Astrocyte of the spinal cord (primary cell): ENCODE measurements at places on chromosomes 2 and 18.
A peak's percentile ranks its signal among the peaks of the same experiment; 100 is the strongest.

DNA sequence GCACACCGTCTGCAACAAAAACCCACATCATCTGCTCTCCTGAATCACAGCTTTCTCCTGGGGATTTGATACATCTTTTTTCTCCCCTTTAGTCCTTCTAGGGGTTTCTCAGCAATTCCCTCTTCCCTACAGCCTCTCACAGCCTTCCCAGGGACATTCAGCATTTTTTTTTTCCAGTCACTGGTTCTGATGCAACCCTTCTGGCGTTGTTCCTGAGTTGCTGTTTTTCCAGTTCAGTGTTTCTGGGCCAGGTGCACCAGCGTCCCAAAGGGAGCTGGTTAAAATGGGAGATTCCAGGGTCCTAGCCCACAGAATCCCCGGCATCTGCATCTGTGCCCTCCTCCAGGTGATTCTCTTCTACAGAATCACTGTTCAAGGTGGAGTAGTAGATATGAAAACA, 36.1 kb downstream of the ADCY3 start:
- no peak for DNase-seq

- no peak for DNase-seq
Observed at GRCh38 chr2:178886006-178886405, 78.8 kb upstream of the TTN start.

GRCh38 chr2:216365518-216365917, 6.8 kb downstream of the MARCHF4 start:
- DNase-seq = no peak

DNA sequence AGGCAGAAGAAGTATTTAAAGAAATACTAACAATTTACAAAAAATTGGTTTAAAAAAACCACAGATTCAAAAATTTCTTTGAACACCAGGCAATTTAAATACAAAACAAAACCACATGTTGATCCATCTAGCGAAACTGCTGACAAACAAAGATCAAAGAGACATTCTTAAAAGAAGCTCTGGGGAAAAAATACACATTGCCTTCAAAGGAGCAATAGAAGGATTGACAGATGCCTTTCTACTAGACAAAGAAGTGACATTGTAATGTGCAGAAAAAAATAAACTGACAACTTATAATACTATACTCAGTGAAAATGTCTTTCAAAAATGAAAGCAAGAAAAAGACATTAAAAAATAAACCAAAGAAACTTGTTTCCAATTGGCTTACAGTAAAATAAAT, 12.6 kb upstream of the EIF2AK3 start:
- no peak for DNase-seq

DNA sequence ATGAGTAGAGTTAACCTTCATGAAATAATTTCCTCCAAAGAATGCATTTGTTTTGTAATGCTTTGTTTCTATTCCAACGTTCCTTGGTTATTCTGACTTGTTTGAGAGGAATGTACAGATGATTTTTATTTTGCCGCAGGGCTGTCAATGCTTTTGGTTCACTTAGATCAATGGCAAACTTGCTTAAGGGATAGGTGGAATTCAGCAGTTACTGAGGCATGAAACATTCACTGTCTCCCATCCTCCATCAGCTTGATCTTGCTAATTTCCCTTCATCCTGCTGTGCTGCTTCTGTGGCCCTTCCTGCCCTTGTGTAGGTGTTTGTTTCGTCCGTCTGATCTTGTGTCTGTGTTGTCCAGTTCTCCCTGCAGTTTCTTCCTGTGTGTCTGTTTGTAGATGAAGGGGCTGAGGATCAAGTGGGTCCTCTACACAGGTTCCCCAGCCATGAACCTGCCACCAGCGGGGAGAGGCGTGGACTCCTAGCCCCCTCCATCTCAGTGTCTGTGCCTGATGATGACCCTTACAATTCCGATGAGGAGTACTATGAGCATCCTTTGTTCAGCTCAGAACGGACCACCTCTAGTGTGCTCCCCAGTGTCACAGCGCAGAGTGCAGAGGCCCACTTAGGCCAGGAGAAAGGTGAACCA, 84.2 kb upstream of the UNC80 start:
- no peak for DNase-seq

GRCh38 chr2:238693337-238694093, 154.4 kb upstream of the TWIST2 start:
- no peak for DNase-seq

GRCh38 chr18:63753676-63754075, 21.5 kb upstream of the SERPINB7 start:
- DNase-seq = no peak

GRCh38 chr18:72470391-72470790, 73.8 kb downstream of the CBLN2 start:
- peak; percentile 33 for DNase-seq

- DNase-seq = peak; percentile 64
Observed at GRCh38 chr18:9835825-9836224, 49.9 kb upstream of the TXNDC2 start.

- DNase-seq = no peak
Observed at GRCh38 chr18:67924656-67925055, 408.1 kb upstream of the DSEL start.

- DNase-seq = no peak
Observed at GRCh38 chr18:8822643-8823042, 117.3 kb downstream of the MTCL1 start.

GRCh38 chr2:114499101-114499500, 56.7 kb downstream of the DPP10 start:
- DNase-seq = no peak

GRCh38 chr2:64019083-64019974, at the start of gene VPS54:
VPS54 (minus strand) TSS chr2:64019428; CDS start chr2:63983999, 35,429 bp downstream.
- DNase-seq = peak; percentile 58

DNA sequence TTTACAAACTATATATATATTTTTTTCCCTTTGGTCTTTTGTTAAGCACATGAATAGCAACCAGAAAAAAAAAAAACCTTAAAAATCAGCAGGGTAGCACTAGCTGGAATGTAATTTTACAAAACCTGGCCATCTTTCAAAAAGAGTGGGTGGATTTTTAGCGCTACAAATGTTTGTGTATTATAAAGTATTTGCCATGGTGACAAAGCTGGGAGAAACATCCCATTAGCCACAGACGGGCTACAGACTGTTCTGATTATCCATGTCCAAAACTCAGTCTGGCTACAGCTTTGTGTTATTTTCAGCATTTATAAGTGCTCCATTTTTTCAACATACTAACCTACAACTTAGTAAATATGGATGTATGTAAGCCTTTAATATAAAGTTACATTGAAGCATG, 249.5 kb upstream of the TANK start:
- peak; percentile 89 for DNase-seq

DNA sequence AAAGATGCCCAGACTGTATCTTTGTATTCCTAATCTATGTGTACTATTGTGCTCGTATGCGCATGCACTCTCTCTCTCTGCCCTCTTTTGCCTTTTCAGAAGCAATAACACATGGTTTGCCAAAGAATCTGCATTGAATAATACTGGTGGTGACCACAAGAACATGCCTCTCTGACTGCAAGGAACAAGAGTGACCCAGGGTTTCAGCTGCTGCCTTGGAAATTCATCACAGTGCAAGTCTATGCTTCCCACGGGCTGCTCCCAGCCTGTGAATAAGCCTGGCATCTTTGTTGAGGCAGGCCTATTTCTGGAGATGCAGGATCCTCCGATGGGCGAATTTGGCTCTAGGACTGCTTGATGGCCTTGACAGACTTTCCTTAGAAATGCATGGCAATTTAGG, 689.4 kb upstream of the FANCL start:
- peak; percentile 81 for DNase-seq

DNA sequence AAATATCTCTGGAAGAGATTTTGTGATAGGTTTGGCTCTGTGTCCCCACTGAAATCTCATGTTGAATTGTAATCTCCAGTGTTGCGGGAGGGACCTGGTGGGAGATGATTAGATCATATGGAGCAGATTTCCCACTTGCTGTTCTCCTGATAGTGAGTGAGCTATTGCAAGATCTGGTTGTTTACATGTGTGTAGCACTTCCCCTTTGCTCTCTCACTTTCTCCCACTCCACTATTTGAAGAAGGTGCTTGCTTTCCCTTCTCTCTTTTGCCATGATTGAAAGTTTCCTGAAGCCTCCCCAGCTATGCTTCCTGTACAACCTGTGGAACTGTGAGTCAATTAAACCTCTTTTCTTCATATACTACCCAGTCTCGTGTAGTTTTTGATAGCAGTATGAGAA, 97.0 kb upstream of the FN1 start:
- no peak for DNase-seq

- no peak for DNase-seq
Observed at GRCh38 chr2:172564376-172564775, 8.5 kb downstream of the PDK1 start.

DNA sequence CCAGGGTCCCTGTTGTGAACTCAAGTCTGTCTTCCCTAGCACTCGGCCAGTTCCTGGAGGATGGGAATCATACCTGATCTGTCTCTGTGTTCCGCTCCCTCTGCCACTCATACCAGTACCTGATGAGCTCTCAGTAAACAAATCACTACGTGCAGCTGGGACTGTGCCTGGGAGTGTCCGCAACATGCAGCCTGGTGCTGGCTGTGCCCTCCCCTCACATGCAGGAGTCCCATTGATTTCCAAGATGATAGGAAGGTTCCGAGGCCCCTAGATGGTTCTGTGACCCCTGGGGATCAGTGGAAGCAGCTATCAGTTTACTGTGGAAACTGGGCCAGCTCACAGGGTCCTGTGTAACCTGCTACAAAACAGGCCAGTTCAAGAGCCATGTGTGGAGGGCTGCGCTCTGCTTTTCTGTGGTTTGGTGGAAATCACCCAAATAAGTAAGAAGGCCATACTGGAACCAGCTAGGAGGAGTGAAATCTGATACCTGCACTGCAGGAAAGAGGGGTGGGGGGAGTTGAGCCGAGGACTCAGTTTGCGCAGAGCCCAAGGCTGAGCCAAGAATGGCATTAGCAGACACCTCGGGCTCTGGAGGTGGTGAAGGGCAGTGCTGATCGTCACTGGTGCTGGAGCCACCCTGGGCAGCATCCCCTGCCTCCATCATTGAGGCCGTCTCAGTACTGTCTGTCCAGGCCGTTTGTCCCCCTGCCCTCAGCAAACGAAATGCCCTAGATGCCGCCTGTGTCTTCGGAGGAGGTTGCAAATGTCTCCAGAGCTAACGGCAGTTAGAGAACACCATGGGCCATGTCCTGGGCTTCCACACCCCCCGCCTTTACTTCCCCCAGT, 93.3 kb downstream of the KLHL29 start:
- DNase-seq = no peak

- peak; percentile 25 for DNase-seq
Observed at GRCh38 chr2:86622519-86623042, 1.1 kb downstream of the RNF103 start.

DNA sequence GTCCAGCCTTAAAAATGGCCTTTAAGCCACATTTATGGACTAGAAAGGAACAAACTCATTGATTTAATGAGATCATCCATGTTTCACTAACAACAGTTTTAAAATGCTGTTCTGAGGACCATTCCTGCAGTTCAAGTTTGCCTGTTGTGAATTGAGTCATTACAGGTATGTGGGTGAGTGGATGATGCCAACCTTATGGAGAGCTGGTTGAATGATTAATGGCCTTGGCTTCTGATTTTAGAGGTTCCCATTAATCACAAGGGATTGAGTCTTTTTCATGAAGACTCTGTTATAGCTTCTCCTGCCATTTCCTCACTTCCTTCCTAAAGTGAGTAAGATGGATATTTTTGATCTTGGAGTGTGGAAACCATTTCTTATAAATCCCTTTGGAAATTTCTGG, 459.8 kb upstream of the SLC14A2 start:
- DNase-seq = no peak

- DNase-seq = no peak
Observed at GRCh38 chr2:147760984-147761383, 83.8 kb upstream of the ACVR2A start.

GRCh38 chr2:230634146-230634545, 78.5 kb upstream of the CAB39 start:
- DNase-seq = no peak

GRCh38 chr2:181300600-181301291, 156.4 kb upstream of the ITGA4 start:
- DNase-seq = no peak

DNA sequence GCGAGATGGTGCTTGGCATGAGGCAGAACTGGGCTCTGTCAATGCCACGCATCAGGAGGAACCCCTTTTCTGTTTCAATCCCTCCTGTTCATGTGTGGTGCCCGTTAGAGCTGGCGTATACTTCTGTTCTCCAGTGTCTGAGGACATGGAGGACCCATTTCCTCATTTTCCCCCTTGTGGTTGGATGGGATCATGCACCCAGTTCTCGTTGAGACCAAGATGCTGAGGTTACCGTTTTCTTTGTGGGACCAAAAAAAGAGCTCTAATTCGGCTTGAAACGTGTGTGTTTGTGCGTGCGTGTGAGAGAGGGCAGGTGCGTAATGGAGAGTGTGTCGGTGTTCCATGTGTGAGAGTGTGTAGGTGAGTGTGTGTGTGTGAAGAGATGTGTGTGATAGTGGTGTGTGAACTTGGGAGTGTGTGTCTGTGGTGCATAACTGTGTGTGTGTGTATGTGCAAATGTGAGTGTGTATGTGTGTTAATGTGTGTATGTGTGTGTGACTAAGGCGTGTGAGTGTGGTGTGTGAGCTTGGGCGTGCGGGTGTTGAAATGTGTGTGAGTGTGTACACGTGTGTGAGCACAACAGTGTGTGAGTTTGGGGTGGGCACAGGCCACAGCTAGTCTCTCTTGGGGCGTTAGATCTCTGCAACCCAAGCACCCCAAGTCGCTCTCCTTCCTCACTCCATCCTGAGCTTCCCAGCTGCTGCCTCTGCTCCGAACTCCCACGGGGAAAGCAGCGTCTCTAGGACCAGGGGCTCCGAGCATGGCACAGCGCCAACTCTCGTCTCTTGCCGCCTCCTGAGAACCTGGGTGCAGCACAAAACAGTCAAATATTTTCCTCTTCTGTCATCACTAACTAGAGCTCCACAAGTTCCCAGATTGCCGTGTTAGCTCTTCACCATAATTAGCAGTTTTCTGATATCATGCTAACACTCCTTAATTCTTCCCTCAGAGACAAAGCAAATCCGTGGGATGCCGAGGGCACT, 75.8 kb downstream of the LONRF2 start:
- no peak for DNase-seq

GRCh38 chr18:3885209-3885792, 435.3 kb downstream of the TGIF1 start:
- DNase-seq = no peak

DNA sequence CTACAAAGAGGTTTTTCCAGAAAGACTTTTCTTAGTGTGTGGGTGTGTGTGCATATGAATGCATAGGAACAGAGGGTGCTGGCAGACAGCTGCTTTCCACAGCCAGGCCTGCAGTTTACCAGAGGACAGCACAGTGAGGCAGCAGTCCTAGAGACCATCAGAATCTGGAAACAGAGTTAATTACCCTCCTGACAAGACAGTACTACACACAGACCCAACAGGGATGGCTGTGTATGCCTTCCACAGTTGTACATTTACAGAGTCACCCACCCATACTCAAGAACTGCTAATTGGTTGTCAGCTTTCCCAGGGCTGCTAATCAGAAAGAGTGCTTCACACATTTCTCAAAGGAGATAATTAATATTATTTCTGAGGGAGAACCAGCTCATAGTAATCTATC, 104.7 kb downstream of the FEZ2 start:
- no peak for DNase-seq

DNA sequence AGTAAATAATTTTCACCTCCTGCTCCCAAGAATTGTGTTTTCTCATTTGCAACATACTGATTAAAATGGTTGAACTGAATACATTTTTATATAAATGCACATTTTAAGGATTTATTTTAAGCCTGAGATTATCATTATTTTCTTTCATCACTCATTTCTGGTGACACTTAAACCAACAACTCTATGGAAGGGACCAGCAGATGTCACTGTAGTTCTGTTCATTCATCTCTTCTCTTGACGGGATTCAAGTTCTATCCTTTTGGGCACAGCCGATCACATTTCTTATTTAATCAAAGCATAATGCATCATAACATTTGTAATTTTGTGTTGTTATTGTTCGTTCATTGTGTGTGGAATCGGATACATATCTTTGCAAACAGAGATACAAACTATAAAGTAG, 417.9 kb downstream of the HRH4 start:
- DNase-seq = peak; percentile 58
